ENCODE measurements at places on chromosomes 1 and 21.

DNA sequence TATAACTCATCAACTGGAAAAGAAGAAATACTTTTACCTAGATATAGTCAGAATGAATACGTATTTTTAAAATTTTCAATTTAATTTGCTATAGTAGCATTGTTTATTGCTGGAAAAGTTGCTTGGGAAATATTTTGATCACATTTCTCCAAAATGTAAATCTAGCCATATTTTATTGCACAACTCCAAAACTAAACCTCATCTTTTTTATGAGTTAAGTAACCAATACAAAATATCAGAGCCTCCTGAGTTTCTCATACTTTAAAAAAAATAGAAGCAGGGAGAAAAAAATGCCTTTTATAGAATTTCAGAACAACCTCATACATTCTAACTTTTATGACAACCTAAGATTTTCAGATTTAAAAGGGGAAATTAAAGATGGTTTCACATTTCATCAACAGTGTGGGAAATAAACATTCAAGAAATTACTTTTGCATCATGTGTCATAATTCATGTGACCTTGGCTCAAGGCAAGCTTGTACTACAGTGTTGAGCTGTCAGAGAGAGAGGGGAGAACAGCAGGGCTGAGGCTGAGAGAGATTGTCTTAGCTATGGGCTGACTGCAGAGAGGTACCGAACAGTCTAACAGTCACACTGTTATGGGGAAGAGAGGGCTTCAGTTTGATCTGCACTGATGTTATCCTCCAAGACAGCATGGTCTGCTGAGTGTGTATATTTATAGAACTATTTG is 519.0 kb downstream of the LTN1 start:
- no peak for DNase-seq

DNA sequence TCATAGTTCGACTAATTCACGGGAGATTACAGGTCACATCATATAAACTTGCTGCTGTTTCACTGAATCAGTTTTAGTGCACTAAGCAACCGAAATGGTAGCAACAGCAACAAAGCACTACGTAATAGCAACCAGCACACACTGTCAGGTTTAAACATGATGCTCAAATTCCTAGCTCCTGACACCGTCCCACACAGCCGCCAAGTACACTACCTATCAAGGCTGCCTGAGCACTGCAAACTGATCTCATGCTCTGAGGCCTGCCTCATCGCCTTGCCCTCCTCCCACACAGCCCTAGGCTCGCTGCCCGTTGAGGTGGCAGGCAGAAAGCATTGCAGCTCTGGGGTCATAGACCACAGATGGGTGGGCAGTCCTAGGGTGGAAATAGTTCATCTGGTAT is 12.4 kb downstream of the LAMC2 start:
- no peak for DNase-seq

- DNase-seq, result no peak
These were observed 43.9 kb downstream of the GRHL3 start for GRCh38 chr1:24362982-24363614.

- no peak for DNase-seq
These were observed 12.1 kb downstream of the DNAJC16 start for GRCh38 chr1:15538771-15539170.

DNA sequence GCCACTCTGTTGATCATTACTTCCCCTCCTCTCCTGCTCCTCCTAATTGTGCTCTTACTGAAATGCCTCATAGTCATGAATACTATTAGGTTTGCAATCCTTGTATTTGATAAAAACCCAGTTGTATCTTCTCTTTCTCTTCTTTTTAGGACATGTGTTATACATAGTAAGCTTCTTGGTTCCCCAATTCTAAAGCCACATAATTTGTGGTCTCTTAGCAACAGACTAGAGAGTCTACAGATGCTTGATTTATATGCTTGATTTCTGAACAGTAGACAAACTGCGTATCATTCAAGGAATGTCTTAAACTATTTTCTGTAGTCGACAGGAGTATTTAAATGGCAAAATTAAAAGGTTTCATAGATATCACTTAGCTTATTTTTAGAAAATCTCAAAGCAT is 1598.9 kb downstream of the PLA2G4A start:
- no peak for DNase-seq

DNA sequence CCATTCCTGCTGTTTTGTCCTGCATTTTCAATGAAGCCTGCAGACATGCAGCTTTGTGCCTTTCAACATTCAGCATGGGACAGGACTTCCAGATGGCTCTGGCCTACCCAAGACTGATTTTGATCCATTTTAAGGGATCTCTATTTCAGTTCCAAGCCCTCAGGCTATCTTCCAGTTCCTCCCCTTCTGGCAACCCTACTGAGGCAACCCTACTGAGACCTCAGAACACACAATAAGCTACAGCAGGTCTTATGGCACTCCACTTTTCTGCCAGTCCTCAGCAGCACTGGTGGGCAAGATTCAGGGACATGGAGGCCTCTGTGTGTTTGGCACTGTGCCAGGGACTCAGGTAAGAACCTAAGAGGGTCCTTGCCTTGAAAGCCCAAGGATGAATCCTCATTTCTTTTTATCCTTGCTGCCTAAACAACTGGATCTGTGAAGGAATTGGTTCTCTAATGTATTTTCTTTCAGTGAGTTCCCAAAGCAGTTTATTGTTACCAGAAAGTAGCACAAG is 50.7 kb downstream of the MAB21L3 start:
- DNase-seq, result no peak
